ENCODE measurements at places on chromosomes 4 and X.
A peak's percentile ranks its signal among the peaks of the same experiment; 100 is the strongest.

DNA sequence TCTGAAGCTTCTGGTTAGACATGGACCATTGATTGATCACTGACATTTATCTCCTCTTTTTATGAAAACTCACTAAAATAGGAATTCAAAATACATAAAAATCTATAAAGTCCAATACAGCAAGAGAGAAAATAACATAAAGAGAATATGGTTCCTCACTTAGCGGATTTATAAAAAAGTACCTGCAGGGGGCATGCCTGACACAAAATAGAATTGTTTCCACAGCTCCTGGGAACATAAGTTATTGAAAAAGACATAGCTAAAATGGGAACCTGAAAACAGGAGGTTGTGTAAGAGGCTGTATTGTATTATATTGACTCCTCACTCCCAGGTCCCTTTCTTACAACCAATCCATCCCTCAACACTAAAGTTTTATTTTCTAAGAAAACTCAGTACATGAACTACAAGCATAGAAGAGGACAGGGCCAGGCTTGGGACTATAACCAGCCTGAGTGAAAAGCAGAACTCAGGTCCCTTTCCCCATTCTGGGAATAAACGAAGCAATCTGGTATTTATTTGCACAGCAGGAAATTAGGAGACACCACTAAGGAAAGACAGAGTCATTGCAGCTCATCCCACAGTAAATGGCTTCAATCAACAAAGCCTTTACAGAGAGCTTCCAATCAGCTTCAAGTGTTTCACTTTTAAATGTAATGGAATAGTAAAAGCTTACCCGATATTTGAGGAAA lies 121.1 kb upstream of the NDST4 start:
- DNase-seq = no peak

DNA sequence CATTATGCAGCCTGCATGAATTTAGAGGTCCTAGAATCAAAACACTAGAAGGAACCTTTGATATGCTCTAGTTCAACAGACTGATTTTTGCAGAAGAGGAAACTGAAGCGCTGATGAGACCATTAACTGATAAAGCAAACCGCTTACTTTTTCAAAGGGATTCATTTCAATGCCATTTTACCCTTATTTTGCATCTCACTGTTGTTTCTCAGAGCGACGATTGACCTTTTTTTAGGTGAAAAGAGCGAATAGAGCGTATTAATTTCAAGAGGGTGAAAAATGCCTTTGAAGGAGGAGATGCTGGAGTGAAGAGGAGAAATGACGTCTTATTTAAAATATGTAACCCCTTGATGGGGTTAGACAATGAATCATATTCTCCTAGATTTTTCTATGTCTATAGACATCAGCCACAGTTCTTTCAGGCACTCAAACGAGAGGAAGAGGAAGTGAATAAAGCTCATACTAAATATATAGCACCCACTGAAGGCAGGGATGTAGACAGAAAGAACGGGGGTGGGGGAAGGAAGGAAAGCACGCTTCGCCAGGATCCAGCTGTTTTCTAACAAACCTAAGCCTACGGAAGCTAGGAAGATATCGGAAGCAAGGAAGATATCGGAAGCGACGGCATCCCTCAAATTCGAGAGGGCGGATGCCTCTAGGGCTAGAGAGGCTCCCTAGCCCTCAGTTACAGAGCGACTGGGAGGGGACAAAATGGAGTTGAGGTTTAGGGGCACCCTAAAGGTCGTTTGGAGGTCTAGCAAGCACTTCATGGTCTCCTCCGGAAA lies 848 bp downstream of the ACSL4 start:
- DNase-seq = peak; percentile 41

DNA sequence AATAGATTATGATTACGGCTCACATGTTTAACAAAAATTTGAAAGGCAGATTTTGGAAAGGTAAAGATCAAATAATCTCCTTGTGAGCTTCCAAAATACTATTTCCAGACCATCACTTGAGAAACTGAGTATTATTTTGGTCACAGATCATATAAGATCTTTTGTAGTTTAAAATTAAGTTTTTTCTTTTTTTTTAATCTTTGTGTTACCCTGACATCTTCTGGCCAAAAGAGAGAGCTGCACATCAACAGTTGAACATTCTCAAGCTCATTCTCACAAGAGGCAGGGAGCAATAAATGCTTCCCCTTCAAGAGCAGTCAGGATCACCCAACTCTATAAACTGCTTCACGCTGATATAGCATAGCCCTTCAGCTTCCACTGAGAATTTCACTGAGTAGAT lies 15.9 kb downstream of the TMEM192 start:
- DNase-seq = no peak

- DNase-seq = no peak
These were observed 20.6 kb upstream of the KIAA0232 start for GRCh38 chr4:6761649-6762615.

DNA sequence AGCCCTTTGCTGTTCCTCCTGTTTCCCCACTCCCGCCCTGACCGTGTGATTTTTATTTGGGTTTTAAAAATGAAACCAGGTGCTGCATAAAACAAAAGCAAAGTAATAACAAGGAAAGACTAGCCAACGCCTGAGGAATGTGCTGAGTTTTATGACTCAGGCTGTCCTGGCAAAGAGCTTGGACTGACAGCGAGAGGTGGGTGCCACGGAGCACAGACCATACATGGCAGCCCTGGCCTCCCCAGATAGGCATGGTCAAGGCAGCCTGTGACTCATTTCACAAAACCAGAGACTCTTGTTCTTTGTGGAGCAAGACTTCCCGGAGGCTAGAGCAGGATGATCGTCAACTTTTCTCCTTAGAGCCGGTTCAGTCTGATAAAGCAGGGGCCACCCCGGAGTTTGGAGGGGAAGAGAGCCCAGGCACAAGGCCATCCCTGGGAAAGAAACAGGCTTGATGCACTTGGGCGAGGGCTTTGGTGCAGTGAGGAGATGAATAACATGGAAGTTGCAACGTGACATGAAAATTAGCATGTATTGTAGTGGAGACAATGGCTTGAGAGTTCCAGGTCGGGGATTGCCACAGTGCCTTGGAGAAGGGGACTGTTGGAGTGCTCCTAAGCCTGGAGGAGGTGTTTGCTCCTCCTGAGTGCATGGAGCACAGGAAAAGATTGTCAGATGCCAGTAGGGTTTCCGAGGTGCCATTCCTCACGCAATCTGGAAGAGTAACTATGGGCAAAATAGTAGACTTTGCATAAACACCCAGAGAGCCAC lies 54.8 kb downstream of the C4orf51 start:
- no peak for DNase-seq

DNA sequence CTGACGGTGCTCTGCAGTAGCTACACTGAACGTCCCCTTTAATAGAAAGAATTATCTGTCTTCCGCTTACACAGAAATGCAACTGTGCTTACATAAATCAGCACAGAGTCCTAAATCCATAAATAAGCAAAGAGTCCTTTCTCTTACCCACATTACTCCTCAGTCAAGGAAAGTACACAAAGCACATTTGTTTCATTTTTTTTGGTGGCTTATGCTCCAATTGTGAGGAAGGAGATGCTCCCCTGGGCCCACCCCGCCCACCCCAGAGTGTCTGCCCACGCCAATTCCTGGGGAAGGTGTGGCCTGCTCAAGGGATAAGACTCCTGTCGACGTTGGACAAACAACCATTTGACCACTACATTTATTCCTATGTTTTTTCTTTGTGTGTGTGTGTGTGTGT lies 53.8 kb downstream of the CPLX1 start:
- DNase-seq = no peak

DNA sequence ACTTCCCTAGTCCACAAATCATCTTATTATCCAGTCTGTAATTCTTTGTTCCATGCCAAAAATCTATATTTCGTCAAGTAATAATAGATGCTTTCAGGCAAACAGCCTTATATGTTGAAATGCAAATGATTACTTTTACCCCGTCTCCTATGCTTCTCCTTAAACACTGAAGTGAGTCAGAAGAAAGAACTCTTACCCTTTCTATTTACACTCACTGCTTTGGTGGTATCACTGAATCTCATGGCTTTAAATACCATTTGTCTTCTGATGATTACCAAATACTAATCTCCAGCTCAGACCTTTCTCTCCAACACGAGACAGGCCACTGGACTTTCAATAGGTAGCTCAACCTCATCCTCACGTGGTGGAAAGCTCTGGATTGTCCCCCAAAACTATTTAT lies 558.1 kb downstream of the IL1RAPL1 start:
- no peak for DNase-seq

- DNase-seq = no peak
These were observed 143.1 kb upstream of the MAD2L1 start for GRCh38 chr4:120209706-120210105.

DNA sequence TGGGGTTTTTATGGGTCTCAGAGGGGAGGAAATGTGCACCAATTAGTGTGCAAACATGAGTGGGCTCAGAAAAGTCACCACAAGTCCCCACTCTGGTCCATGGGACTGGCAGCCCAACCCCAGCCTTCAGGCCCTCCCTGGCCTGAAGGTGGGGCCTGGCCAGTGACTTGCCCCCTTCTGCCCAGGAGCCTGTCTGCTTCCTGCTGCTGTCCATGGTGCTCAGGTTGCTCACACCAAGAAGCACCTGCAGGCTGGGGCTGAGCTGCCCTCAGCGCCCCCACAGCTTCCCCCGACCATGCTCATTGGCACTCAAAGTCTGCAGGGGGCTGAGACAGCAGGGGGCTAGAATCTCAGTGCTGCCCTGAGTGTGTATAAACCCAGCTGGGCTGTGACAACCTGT lies 30.6 kb upstream of the GC start:
- no peak for DNase-seq

DNA sequence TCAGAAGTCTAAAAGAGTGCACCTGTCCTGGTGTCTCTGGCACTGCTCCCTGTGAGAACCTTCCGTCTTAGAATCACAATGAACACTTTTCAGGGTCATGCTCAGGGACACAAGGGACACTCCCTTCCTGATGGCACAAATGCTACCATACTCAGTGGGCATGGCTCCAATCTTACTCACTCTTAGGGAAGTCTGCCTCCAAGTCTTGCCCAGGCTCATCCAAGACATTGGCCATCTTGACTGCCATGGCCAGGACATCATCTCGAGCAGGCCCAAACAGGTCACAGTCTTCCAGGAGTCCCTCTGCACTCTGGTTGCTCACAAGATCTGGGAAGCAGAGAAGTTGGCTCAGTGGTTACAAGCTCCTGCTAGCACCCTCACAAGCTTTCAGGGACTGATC lies 8.8 kb downstream of the ZMYM3 start:
- DNase-seq = no peak

GRCh38 chr4:84479663-84480062 lies 19.4 kb downstream of the NKX6-1 start:
- no peak for DNase-seq

GRCh38 chr4:5399790-5400421 lies 308.5 kb downstream of the EVC2 start:
- no peak for DNase-seq

- no peak for DNase-seq
These were observed 7.5 kb downstream of the SH3KBP1 start for GRCh38 chrX:19879735-19880378.

- DNase-seq = no peak
These were observed 67.7 kb downstream of the RWDD4 start for GRCh38 chr4:183591301-183591700.

- DNase-seq = no peak
These were observed 21.8 kb upstream of the P2RY10 start for GRCh38 chrX:78923198-78924015.

GRCh38 chr4:184420402-184420801 lies 53.9 kb downstream of the IRF2 start:
- no peak for DNase-seq

DNA sequence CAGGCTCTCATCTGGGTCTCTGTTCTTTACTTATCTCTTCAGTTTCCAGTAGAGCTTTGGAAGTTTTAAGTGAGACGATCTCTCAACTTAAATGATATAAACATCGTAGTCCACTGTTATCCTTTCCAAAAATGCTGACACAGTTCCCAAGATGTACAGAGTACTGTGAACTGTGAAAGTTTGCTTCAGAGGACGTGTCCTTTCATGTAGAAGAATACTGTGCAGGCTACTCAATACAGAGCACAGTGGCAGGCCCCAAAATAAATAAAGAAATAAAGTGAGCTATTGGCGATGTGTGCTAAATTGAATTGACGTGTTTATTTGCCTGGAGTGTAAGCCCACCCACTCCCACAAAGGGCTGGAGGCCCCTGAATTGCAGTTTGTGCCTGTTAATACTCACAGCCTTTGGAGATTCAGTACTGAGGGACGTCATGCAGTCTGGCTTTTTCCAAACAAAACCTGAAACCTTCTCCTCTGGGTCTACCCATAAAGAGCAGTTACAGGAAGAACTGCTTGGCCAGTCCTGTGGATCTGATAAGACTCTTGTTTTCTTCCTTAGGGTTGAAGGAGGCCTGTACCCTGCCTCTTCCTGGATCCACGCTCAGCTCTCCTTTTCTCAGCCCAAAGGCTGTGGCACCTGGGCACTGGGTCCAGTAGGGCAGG lies 66.1 kb downstream of the SOWAHB start:
- no peak for DNase-seq

Data from CD4-positive, alpha-beta T cell (primary cell).